Stimulated activated CD8-positive, alpha-beta memory T cell treated with anti-CD3 and anti-CD28 coated beads, Interleukin-2, amount 100 ng/mL, for 1 hour (primary cell): ENCODE measurements at places on chromosomes 2 and 18.

- DNase-seq, result peak; percentile 78
Measured at GRCh38 chr2:53786705-53787613, at the start of the genes ASB3 and ERLEC1. TSS of gene ASB3 (minus strand) at chr2:53786953. CDS start at chr2:53765572, 21,381 bp downstream. TSS of gene ERLEC1 (plus strand) at chr2:53787044. CDS start at chr2:53787211, 167 bp downstream.

- DNase-seq, result no peak
Measured at GRCh38 chr2:135494917-135495316, 36.1 kb downstream of the ZRANB3 start.

DNA sequence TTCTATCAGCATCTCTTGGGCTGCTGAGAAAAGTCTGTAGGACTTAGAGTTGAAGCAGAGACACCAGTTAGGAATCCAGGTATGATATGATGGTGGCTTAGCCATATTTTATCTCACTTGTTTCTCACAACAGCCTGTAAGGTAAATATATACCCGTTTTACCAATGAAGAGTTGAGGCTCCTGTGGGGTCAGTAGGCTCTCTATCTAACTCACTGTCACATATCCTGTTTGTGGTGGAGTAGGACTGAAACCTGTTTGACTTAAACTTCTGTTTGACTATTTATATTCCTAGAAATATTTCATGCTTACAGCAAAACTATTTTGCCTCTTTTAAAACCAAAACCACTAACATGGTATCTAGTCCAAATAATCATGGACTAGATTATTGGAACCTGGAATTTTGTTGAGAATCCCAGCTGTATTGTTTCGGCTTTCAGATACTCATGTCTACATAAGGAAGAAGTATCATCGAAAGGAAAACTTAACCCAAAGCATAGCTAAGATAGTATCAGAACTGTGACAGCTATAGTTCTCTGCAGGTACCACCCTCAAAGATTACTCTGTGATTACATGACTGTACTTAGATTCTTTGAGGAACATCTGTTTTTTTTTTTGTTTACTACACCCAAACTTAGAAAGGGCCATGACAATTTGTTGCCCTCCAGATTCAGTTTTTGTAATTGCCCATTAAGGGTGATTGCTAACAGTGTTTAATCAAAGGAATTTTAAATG lies 216.1 kb upstream of the THUMPD2 start:
- no peak for DNase-seq

DNA sequence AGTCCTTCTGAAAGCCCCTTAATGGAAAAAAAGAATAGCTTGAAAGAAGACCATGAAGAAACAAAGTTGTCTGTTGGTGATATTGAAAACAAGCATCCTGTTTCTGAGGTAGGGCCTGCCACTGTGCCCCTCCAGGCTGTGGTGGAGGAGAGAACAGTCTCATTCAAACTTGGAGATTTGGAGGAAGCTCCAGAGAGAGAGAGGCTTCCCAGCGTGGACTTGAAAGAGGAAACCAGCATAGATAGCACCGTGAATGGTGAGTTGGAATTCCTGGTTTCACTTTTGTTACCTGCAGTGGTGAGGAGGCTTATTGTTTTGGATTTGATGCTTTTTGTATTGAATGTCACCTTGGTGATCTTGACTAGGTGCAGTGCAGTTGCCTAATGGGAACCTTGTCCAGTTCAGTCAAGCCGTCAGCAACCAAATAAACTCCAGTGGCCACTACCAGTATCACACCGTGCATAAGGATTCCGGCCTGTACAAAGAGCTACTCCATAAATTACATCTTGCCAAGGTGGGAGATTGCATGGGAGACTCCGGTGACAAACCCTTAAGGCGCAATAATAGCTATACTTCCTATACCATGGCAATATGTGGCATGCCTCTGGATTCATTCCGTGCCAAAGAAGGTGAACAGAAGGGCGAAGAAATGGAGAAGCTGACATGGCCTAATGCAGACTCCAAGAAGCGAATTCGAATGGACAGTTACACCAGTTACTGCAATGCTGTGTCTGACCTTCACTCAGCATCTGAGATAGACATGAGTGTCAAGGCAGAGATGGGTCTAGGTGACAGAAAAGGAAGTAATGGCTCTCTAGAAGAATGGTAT lies 13.3 kb downstream of the SLC20A1 start:
- DNase-seq, result no peak

GRCh38 chr2:232533944-232534710 lies 5.4 kb upstream of the CHRNG start:
- no peak for DNase-seq

GRCh38 chr18:2150566-2150965 lies 420.7 kb downstream of the METTL4 start:
- DNase-seq, result no peak
